ENCODE measurements at places on chromosomes 11 and 22.

DNA sequence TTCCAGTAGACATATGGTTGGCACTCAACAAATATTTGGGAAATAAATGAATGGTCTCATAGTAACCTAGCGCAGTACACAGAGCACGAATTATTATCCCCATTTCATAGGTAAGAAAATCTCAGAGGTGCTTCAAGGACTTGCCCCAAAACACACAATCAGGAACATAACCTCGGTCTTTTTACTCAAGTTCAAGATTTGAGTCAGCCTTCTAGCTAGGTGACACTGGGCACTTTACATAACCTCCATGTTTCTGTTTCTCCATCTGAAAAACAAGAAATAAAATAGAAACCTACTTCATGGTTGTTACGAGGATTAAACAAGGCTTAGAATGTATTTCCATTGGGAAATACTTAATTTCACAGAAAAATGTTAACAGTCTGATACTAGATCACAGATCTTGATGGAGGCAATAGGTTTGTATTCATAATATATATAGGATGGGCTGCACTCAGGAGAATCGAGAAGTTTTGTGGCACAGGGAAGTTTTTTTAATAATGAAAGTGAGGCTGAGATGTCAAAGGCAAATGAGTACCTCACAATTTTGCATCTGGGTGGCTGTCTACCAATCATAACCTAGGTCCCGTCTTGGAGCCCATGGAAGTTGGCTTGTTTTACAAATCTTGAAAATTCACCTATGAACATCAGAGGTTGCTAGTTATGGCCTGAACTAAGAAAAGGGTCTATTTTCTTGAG lies 147.4 kb upstream of the ZC3H12C start:
- no peak for DNase-seq

DNA sequence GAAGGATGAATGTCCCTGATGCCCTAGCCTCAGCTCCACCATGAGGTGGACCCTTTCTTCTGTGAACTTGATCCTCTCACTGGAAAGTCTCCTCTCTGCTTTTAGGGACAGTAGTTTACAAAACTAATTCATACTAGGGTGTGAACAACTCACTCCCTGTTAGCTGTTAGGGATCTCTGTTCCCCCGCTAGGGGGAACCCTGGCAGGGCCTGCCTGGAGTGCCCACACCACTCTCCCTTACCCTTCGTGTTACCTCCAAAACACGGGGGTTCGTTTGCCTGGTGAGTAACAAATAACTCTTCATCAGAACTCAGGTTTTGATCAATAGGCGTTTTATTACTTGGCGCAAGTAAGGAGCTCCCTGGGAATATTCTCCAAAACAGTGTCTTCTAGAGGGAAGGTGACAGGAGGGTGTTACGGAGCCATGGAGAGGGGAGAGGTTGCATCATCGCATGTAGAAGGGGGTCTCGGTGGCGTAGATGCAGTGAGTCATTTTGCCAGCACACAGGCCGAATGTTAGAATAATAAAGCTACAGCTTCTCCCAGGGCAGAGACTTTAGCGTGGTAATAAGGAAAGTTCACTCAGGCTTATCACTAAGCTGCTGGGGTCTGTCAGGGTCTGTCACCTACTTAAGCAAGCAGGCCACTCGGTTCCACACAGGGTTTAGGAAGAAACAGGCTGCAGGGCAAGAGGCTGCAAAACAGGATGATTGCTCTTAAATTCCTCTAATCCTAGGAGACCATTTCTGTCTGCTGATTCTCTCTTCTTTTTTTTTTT lies 45.8 kb downstream of the C11orf96 start:
- DNase-seq, result no peak

GRCh38 chr22:46935506-46936377 lies 173.3 kb downstream of the TBC1D22A start:
- no peak for DNase-seq

- no peak for DNase-seq
These were observed 45.5 kb downstream of the CACNA1I start for GRCh38 chr22:39616051-39616450.

DNA sequence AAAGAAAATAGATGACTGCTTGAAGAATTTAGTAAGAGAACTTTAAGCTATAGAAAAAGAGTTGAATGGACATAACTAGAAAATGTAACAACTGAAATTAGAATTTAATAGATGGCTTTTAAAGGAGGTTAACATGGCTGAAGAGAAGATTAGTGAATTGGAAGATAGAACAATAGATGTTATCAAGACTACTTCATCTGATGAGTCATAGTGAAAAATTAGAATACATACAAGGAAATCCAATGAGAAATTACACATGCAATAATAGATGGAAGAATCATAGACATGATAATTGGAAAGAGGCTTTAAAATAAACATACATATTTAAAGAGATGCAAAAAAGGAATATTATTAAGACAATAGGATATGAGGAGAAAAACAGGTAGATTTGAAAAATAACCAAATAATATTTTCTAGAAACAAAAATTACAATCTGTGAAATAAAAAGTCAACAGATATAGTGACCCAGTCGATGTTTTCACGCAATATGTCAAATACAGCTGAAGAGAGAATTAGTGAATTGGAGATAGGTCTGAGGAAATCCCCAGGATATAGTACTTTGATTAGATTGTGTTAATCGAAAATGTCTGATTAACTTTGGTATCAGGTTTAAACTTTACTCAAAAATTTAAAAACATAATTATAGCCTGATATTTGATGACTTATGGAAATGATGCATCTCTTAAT lies 28.2 kb downstream of the CAT start:
- DNase-seq, result no peak

DNA sequence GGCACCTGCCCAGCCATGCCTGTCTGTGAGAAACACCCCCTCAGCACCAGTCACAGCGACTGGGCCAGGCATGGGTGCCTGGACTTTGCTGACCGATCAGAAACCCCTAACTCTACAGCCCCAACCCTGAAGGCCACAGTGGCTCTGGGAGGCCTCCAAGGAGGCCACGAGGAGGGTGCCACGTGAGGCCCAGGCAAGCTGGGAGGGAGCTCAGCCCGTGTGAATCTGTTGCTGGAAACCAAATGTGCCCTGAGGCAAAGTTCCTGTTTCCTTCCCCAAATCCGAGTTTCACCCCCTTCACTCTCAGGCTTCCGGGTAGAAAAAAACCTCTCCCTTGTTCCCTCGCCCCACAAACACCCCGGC lies 1.3 kb downstream of the UNC93B1 start:
- no peak for DNase-seq

DNA sequence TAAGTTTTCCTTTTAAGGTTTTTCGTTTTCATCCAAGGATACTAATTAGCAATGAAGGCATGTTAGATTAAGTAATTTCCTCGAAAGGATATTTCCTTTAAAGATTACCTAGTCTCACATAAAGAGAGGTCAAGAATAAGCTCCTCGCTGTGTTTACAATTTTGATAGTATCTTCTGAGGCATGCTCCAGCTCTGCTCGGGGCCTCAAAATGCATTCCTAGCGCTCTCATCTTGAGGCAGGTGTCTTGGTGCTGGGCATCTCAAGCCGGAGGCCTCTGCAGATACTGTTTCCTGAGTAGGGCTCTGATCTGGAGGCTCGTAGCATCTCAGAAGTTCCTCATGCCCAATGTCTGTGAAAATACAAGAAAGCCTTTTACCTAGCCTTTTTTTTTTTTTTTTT lies 128.6 kb upstream of the SNX19 start:
- DNase-seq, result no peak

GRCh38 chr11:36631774-36632173 lies 33.7 kb upstream of the RAG2 start:
- no peak for DNase-seq

DNA sequence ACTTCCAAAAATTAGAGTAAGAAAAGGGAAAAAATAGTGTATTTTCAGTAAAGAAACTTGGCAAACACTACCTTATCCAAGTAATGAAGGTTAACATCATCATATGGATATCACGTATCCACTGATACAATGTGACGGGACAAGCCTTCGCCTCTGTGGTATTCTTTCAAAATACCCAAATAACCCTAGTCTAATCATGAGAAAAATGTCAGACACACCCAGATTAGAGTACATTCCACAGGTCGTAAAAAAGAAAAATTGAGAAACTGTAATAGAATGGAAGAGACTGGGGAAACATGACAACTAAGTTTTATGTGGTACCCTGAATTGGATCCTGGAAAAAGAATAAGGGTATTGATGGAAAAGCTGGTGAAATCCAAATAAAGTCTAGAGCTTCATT lies 48.9 kb downstream of the NARS2 start:
- DNase-seq, result no peak

DNA sequence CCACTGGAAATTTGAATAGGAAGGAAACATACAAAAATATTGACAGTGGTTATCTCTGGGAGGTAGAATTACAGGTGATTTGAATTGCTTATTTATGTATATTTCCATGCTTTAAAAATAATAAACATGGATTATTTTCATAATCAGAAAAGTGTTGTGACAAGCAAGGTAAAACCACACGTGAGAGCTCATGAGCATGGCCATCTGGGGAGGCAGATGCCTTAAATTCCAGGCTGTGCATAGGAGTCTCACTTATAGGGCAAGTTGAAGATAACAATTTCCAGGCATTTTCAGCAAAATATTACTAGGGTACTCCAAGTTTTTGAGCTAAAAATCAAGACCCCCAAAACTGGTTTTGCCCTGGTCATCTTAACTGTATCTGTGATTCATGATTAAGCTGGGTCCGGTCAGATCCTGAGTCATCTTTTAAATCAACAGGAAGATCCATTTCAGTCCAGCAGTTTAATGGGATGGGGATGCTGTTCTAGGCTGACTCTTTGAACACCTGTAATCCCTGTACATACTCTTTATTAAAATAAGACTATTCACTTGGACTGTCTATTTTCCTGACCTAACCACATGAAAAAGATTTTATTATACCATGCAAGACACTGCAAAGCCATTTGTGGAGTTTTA lies 115.8 kb upstream of the NARS2 start:
- no peak for DNase-seq

- no peak for DNase-seq
These were observed 27.9 kb downstream of the ABTB2 start for GRCh38 chr11:34329876-34330275.

DNA sequence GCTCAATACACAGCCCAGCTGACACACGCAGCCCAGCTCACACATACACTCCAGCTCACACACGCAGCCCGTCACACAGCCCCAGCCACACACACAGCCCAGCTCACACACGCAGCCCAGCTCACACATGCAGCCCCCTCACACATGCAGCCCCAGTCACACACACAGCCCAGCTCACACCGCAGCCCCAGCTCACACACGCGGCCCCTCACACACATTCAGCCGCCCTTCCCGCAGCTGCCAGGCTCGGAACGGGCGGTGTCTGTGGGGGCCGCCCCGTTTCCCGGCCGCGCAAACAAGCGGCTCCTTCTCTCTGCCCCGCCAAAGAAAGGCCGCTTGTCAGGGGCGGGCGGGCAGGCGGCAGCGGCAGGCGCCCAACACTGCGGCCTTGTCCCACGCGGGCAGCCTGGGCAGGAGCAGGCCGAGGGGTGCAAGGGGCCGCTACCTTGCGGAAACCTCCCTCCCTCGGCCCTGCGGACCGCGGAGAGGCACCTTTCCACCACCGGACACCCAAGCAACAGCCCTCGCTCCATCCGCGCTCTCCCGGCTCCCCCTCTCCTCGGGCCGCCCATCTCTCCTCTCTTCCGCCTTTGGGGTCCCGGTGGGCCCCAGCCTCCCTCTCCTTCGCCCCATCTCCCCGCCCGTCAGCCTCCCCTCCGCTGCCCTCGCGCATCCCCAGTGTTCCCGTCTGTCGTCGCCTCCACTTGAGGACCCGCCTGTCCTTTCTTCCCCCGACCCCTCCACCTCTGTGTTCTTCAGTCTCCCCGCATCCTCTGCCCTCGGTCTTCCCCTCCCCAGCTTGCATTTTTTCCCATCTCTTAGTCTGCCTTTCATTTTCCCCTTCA lies 2.2 kb downstream of the PHLDB1 start:
- no peak for DNase-seq

DNA sequence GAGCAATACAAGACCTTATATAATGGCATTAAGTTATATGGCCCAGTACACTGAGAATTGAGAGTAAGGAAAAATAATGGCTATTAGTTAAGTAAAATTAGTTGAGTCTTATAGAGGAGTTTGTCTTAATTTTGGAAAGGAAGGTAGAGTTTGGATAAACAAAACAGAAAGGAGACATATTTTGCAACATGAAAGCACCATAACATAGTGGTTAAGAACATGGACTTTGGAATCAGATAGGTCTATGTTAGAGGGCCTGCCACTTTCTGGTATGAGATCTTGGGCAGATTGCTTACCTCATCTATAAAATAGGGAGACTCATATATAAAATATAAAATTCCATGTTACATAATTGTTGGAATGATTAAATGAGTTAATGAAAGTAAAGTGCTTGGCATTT lies 68.9 kb downstream of the CSTPP1 start:
- DNase-seq, result no peak

GRCh38 chr11:11808992-11809615 lies 32.7 kb upstream of the USP47 start:
- DNase-seq, result no peak

GRCh38 chr11:123082977-123083376 lies 21.0 kb upstream of the HSPA8 start:
- no peak for DNase-seq

DNA sequence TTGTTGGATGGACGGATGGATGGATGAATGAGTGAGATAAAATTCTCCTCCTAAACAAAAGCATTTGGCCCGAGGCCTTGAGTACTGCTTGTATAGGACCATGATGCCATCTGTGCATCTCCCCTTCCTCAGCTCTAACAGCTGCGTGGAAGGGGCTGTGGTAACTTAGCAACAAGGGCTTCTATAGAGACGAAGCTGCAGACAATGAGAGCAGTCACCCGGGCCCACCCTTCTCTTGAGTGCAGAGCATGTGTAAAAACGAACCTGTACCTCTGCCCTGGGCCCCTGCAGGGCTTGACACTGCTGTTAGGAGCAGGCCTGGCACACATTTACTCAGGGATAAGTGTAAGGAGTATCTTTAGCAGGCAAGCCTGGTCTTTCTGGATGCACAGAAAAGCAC lies 391.5 kb downstream of the CADM1 start:
- DNase-seq, result no peak

- DNase-seq, result no peak
These were observed 275.8 kb downstream of the FAT3 start for GRCh38 chr11:92500453-92500852.

DNA sequence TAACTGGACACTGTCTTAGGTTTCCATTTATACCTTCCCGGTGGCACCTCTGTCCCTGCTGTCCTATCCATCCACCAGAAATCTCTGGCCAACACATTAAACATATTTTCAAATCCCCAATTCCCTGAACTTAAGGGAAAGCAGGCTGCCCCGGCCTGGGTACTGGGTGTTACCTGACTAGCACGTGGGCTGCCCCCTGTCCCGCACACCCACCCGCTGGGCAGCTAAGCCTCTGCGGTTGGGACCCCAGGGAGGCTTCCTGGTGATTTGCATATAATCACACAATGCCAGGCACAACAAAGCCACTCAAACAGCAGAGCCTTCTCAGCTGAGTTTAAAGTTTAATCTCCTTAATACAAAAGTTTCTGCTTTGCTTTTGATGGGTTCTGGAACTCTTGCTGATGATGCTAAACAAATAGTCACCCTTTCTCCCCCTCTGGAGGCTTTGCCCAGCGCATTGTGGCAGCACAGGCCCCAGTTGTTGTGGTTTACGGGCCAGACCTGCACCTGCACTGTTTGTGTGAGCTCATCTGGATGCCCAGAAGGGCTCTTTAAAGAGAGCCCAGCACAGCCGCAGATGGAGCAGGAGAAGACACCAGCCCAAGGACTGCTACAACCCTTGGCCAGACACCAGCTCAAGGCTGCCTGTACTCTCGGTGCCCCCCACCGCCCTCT lies 59.9 kb upstream of the POU2AF1 start:
- DNase-seq, result no peak
